Pons (tissue), 1 donor: ENCODE measurements at places on chromosomes 6 and 20.

DNA sequence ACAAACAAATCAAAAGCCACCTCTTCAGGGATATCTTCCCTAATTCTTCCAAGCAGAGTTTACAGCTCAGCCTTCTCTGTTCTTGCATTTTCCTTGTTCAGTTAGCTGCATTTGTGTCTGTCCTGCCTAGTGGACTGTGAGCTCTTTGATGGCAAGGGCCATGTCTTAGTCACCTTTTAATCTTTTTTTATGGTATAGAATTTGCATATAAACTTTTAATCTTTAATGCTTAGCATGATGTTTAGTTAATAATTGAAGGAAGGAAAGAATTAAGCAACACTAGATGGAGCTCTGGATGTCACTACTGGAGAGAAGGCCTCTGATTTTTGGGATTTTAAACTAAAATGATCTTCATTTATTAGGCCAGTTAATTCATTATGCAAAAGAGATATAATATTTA lies 12.1 kb downstream of the PPP2R5D start:
- no peak for DNase-seq

DNA sequence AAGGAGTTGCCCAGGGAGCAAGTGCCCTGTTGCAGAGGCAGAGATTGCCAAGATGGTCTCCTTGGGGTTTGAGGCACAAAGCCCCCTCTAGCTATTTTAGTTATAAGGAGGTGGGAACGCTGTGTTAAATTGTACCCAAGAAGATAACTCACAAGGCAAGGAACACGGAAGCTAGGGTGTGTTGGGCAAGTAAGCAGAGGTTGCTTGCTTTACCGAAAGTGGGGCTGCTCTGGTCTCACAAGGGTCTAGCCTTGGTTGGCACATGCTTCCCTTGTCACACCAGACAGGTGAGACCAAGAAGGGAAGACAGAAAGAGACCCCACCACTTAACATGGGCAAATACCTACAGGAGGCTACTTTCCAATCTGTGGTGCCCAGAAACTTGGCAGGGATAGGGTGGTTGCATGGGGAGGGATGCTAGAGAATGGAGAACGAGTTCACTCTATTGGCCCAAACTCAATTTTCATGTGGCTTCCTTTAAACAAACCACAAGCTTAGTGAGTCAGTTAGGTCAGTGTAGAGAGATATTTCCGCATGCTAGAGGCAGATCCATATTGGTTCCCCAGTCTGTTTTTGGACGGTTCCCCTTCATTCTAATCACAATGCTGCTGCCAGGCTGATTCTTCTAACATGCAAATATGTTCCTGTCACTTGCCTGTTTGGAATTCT lies 42.4 kb downstream of the PLAGL1 start:
- no peak for DNase-seq

DNA sequence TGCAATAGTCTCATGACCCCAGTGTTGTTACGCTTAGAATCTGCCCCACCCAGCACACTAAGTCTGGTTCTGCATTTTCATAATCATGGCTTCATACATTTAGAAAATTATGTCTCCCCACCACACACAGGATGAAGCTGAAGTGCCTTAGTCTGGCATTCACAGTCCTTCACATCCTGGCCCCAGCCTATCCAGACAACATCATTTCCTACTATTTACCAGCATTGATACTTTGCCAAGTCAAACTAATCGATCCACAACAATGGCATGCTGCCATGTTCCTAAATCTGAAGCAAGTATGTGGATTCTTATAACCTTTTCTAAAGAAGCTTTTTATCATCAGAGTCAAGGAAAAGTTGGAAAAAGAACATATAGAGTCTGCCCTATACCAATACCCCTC lies 132.4 kb upstream of the FBXL4 start:
- DNase-seq = no peak

DNA sequence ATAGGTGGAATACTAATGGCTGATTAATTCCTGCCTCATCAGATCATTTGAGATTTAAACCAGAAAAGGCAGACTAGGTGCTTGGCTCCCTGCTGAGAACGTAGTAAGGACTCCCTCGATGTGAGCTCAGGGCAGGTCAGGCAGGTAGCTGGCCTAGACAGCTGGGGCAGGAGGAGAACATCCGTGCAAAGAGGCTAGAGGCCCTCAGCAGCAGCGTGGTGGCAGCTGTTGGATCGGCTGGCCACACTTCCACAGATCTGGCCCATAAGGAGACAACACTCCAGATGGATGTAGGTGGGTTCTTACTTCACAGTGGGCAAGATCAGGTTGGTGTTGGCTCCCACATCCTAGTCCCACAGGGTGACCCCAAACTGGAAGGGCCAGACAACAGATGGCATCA lies 38.5 kb downstream of the EYA2 start:
- DNase-seq = no peak

DNA sequence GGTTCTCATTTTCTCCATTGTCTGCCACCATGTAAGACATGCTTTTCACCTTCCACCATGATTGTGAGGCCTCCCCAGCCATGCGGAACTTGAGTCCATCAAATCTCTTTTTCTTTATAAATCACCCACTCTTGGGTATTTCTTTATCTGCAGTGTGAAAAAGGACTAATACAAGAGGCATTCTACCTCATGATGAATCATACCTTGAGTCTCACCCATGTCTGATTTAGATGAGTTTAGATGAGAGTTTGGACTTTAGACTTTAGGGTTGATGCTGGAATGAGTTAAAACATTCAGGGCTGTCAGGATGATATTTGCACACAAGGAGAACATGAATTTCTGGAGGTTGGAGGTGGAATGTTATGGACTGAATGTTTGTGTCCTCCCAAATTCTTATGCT lies 545.6 kb downstream of the C6orf118 start:
- DNase-seq = no peak

- no peak for DNase-seq
Observed at GRCh38 chr6:141033101-141033500, 1099.6 kb upstream of the GJE1 start.

DNA sequence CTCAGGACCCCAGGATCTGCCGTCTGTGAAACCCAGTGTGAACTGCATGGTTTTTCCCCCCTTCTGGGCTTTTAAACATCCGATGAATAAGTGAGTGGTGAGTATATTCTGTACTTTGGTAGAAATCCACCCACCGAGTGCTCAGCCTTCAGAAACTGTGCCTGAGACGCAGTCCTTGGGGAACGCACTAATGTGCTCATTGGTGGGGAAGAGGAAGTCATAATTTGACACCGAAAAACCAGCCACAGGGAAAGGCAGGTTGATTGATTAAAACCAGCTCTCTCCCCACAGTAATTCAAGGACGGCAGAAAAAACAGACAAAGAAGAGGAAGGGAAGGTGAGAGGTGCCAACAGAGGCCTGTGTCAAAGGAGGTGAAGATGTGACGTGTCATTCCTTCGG lies 21.7 kb downstream of the EDN3 start:
- DNase-seq = no peak

GRCh38 chr6:166512567-166512966 lies 73.9 kb downstream of the RAMACL start:
- DNase-seq = no peak

DNA sequence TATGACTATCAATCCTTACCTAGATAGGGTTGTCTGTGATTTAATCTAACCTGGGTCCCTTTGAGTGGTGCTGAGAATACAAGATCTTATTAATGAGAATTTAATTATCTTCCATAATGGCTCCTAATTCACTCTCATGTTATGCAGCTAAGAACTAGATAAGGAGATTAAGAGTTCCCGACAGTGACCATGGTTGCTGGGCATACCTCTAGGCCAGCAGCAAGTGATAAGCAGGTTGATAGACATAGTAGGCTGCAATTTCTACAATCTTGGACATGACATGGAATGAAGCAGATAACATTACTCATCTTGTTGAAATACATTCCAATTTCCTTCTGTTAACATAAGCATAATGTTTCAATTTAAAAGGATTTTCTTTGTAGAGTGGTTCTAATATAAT lies 27.1 kb downstream of the SPACA1 start:
- DNase-seq = no peak

- no peak for DNase-seq
Observed at GRCh38 chr6:138654715-138655634, 118.6 kb upstream of the CCDC28A start.

- DNase-seq = no peak
Observed at GRCh38 chr6:125554456-125554855, 195.0 kb upstream of the HEY2 start.

DNA sequence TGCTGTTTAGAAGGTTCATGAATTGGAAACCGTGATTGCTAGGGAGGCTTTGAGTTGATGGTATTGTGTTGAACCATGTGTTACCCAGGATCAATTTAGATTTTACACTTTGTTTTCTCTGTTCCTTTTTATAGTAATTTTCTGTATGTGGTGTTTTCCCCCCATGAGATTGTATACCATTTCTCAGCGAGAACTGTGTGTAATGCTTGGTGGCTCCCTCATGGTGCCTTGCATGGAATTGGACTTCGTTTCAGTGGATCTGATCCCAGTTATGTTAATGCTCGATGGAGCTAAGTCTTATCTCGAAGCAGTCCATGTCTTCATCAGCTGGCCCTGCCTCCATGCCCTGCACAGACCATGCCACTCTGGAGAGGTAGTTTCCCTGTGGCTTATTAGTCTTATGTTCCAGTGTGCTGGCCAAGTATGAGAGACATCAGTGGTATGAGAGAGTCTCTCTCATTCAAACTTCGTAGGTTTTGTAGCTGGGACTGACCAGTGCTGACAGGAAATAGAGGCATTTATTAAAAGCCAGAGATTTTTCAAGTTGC lies 18.7 kb downstream of the PTPN1 start:
- no peak for DNase-seq

DNA sequence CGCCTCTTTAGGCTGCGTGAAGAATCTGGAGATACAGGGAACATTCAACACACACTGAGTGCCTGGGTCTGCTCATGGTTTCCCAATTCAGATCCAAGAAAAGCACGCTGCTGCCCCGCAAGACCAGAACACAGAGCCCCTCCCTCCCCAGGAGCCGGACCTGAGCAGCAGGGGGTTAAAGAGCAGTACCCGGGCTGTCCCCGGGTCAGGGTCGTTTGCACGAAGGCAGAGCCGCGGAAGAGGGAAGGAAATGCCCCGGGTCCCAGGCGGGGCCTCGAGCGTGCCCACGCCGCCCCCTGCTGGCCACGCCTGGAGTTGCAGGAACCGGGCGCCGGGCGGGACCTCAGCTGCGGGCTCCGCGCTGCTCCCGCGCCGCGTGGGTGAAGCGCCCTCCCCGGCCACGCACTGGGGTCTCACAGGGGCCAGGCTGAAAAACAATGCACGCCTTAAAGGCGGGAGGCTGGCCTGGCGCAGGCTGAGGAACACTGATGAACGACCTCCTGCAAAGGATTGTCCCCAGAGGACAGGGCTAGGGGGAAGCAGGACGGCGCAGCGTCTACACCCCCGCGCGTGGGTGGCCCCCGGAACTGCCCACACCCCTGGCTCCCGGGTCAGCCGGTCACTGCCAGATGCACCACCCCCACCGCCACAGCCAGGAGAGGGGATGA lies 48.9 kb downstream of the ANKRD60 start:
- peak; percentile 11 for DNase-seq

GRCh38 chr20:32127347-32127746 lies 17.8 kb downstream of the TM9SF4 start:
- no peak for DNase-seq
